Natural killer cell (primary cell): ENCODE measurements at places on chromosomes 6 and 20. TPM values are rescaled to one million over a fixed set of nuclear protein-coding genes. Genes with fewer than 3 reads are reported as not detected.

DNA sequence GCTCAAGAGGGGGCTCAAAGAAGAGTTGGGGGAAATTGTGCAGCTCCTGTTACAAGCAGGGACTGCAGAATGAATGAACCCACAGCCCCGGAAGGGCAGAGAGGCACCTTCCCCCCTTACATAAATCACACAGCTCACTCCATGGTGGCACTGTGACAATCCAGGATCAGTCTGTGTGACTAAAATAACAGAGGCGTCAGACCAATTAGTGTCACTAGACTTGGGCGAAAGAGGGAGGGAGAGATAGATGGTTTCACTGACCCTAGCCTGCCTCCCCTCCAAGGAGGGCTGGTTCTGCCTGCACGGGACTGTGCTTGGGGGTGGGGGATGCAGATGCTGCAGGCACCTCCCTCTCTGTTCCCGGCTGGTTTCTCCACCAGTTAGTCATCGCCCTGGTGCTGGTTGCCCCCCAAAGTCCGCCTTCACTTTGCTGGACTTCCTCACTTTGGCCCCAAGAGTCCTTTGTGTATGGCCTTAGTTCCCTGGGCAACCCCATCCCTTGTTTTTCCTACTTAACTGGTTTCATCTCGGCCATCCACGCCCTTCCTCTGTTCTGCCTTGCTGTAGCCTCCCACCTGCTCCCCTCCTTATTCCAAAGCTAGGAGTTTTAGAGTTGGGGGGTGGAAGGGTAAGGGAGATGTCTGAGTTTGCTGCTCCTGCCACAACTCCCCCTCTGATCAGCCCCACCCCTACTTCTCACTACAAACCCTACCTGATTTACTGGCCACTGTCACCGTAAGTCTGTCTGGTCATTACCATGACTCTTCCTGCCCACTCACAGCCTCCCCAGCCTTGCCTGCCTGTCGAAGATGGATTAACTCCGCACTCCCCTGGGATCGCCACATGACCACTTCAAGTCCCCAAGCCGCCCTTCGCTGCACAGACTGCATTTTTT, 17.7 kb downstream of the CCDC167 start:
- H3K27me3 ChIP-seq, result no peaks in the 10 kb centered on the region
- no peak overlapping the region for H3K27ac ChIP-seq
- peaks cover 68% of the 10 kb centered on the region for H3K36me3 ChIP-seq
- no peak overlapping the region for H3K4me3 ChIP-seq
- DNase-seq, result no peak

GRCh38 chr6:100886076-100886475, 4.9 kb upstream of the ASCC3 start:
- H3K4me3 ChIP-seq, result no peak overlapping the region
- H3K27ac ChIP-seq, result no peak overlapping the region
- peaks cover 6% of the 10 kb centered on the region for H3K4me1 ChIP-seq
- no peak for DNase-seq

- peaks cover under 1% of the 10 kb centered on the region for H3K27me3 ChIP-seq
- no peak for DNase-seq
- no peaks in the 10 kb centered on the region for H3K4me1 ChIP-seq
- H3K4me3 ChIP-seq, result no peak overlapping the region
- H3K36me3 ChIP-seq, result no peaks in the 10 kb centered on the region
Measured at GRCh38 chr6:85436411-85436810, 13.5 kb upstream of the NT5E start.

GRCh38 chr20:16417001-16417400, 156.2 kb downstream of the KIF16B start:
- H3K36me3 ChIP-seq, result no peaks in the 10 kb centered on the region
- H3K4me3 ChIP-seq, result no peak overlapping the region
- no peaks in the 10 kb centered on the region for H3K27me3 ChIP-seq
- H3K4me1 ChIP-seq, result no peaks in the 10 kb centered on the region
- H3K27ac ChIP-seq, result no peak overlapping the region

- H3K27ac ChIP-seq, result no peak overlapping the region
- DNase-seq, result no peak
- no peaks in the 10 kb centered on the region for H3K4me1 ChIP-seq
- H3K4me3 ChIP-seq, result no peak overlapping the region
- H3K36me3 ChIP-seq, result no peaks in the 10 kb centered on the region
Measured at GRCh38 chr6:16995511-16996250, 106.2 kb upstream of the STMND1 start.

DNA sequence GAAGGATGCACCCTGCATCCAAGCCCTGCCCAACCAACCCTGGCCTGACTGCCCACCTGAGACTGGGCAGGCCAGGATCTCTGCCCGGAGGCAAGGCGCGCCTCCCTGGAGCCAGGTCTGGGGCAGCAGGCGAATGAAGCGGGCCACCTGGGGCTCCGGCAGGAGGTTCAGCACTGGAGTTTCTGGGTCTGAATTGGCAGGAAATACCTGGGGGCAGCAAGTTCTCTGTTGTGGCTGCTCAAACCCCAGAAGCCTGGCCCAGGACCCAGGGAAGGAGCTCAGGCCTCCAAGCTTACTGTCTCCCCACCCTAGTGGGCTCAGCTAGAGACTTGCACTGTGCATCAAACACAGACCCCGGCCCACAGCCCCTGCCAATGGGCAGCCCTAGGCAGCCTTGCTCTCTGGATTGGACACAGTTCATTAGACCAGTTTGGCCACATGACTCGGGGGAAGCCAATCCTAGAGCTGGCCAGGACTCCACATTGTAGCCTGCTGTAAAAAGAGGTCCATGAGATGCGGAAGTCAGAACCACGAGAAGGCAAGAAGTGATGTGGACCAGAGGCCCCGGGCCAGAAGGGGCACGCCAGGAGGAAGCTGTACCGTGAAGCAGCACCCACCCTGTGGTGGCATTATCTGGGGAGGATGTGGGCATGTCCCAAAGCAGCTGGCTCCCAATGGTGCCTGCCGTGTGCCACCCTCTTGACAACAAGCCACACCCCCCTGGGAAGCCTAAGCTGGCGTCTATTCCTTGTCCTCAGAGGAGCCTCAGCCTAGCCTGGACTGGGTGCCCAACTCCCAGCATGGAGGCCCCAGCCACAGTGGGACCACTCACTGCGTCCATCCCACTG, 3.1 kb downstream of the CPXM1 start:
- DNase-seq, result no peak
- H3K4me3 ChIP-seq, result no peak overlapping the region
- H3K36me3 ChIP-seq, result no peaks in the 10 kb centered on the region
- H3K27me3 ChIP-seq, result peaks cover 20% of the 10 kb centered on the region

DNA sequence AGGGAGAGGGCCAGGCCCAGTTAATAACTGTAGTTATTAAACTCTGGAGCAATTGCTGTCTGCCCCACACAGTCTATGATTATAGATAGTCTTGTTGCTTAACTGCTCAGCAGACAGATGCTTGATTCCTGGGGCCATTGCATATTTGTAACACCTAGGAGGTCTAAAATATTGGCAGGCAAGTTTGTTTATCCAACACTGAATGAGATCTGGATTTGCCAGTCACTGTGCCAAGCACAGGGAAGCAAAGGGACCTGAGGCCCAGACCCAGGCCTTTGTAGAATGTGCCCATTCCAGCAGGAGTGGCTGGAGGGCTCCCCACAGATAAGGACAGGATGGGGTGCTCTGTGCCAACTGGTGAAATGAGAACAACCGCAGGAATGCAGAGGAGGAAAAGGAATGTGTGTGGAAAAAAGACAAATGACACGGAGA, 17.6 kb upstream of the ENTPD6 start:
- H3K4me1 ChIP-seq, result no peaks in the 10 kb centered on the region
- DNase-seq, result no peak
- no peak overlapping the region for H3K4me3 ChIP-seq
- H3K36me3 ChIP-seq, result no peaks in the 10 kb centered on the region
- H3K27ac ChIP-seq, result no peak overlapping the region
- no peaks in the 10 kb centered on the region for H3K27me3 ChIP-seq

- DNase-seq, result no peak
- no peak overlapping the region for H3K4me3 ChIP-seq
- H3K36me3 ChIP-seq, result no peaks in the 10 kb centered on the region
- no peak overlapping the region for H3K27ac ChIP-seq
- H3K27me3 ChIP-seq, result no peaks in the 10 kb centered on the region
- no peaks in the 10 kb centered on the region for H3K4me1 ChIP-seq
Measured at GRCh38 chr20:44231193-44231592, 15.9 kb upstream of the GDAP1L1 start.

AVP gene
- not detected for total RNA-seq

DEFB124 gene
- not detected for total RNA-seq

GATA5 gene
- total RNA-seq, result not detected
